ENCODE measurements at places on chromosomes 4 and X.
A peak's percentile ranks its signal among the peaks of the same experiment; 100 is the strongest.

DNA sequence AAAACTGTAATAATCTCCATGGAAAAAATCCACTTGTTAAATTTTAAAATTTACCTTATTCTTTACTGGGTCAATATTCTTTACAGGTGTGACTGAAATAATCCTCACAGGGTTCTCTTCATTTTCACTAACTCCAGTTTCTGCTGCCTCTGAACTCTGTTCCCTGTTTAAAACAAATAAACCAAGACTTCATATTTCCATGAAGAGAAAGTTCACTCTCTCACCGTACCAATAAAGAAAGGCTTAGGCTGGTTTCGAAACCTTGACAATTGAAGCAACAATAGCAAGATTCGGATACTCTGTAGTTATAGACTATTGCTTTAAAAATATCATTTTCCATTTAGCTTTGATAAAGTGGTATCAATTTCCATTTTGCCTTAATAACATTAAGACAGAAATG, 135.8 kb downstream of the PDS5A start:
- no peak for DNase-seq

DNA sequence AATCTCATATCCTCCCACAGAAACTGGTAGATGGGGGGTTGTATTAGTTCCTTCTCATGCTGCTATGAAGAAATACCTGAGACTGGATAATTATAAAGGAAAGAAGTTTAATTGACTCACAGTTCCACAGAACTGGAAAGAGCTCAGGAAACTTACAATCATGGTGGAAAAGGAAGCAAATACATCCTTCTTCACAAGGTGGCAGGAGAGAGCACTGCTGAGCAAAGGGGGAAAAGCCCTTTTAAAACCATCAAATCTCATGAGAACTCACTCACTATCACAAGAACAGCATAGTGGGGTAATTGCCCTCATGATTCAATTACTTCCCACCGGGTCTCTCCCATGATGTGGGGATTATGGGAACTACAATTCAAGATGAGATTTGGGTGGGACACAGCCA, 250.5 kb upstream of the GPRIN3 start:
- no peak for DNase-seq

GRCh38 chr4:120007191-120007871, 59.3 kb downstream of the MAD2L1 start:
- DNase-seq, result peak; percentile 76

DNA sequence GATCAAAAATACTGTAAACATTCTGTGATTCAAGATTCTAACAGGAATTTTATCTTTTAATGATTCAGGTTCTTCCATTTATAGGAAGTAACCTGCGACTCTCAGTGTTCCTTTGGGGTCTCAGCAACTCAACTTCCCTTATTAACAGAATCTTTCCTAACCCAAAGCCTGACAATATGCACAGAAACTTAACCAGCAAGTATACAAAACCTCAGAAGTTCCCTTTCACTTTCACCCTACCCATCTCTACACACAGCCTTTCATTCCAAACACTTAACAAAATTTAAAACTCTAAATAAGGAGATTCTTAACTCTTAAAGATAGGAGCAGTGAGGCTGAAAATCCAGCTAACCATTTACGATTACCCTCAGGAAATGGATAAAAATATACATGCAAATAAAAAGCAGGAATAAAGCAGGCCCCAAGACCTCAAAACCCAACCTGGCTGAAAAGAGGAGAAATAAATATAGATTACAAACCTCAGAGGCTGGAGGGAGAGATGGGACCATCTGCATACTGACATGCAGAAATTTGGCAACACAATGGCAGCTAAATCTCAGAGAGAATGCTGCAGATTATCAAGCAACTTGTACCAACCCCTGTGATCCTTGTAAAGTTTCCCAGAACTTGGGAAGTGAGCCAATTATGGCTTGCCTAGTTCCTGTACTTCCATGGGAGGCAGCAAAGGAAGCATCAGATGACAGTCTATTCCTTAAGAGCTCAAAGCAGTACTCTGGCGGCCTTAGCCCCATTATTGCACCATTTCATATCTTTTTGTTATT, 101.0 kb downstream of the ATP11C start:
- DNase-seq, result no peak

- no peak for DNase-seq
These were observed 66.4 kb downstream of the DIPK2B start for GRCh38 chrX:45134315-45134731.

GRCh38 chrX:135200297-135200696, 29.1 kb upstream of the CT55 start:
- DNase-seq, result no peak

DNA sequence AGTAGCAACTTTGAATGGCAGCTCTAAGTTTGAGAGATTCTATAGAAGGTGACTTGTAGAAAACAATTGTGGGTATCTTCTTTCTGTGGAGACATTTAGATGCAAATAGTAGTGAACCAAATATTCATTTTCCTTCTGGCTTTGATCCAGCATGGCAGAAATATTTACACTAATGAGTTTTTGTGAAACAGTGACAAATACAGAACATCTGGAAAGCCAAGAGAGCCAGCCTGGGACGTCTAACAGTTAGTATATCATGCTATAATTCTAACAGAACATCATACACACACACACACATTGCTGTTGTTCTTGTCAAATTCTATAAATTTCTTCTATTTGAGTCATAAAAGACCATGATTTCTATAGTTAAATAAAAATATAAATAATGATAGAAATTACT, 1777.9 kb downstream of the ARAP2 start:
- DNase-seq, result no peak

GRCh38 chr4:80876810-80877209, 153.7 kb upstream of the BMP3 start:
- DNase-seq, result no peak

GRCh38 chr4:18203966-18204365, 182.4 kb upstream of the LCORL start:
- no peak for DNase-seq

GRCh38 chr4:99564921-99565320, 1.1 kb upstream of the TRMT10A start:
- DNase-seq, result no peak

- DNase-seq, result no peak
These were observed 141.2 kb downstream of the CXXC4 start for GRCh38 chr4:104353481-104353880.

- DNase-seq, result no peak
These were observed 226.1 kb downstream of the QDPR start for GRCh38 chr4:17285747-17286146.

GRCh38 chr4:126264839-126265238, 950.1 kb downstream of the FAT4 start:
- DNase-seq, result no peak

DNA sequence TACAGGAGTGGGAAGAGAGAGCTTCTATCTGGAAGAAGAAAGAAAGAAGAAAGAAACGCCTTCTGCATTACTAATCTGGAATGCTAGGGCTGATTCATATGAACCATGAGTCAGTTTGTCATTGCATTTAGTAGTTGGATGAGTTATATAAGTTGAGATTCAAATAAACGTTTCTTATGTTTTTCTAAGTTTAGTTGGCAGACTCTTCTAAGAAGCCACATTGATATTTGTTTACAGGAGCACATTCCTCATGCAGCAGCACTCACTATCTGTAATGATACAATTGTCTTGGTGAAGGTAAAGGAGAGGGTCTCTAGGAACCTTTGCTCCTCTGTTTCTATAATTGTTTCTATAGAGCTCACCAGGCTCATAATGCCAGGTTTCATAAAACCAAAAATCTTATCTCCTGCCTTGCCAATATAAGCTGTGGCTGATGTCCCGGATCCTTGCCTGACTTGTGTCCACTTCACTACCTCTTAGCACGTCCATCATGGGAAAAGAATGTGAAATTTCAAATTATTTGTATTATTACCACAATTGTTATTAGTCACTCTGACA, 39.5 kb downstream of the HOPX start:
- DNase-seq, result no peak

Data from urinary bladder (tissue), 4 donors.